Fibroblast of skin of scalp (primary cell): ENCODE measurements at places on chromosomes 6 and 20.

GRCh38 chr6:47079638-47080037 lies 37.5 kb upstream of the ADGRF1 start:
- DNase-seq = no peak

GRCh38 chr6:44012078-44012493 lies 115.2 kb downstream of the MRPL14 start:
- DNase-seq = peak; percentile 100

DNA sequence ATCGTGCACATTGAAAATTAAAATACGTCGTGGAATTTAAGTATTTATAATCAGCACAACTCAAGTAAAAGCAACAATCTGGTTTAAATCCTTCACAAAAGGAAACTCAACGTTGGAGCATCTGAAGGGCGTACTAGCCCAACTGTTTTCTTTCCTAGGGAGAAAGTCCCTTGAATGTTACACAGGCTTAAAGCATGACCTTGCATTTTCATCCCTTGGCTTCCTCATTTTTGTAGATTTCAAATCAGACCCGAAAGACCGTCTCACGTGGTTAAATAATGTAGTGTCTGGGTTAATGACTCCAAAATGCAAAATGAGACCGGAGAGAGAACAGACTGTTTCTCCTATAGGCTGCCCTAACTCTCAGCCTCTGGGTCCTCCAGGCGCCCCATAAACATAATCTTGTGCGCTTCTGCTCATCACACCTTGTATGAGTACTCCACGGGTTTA lies 249.2 kb upstream of the RREB1 start:
- no peak for DNase-seq

GRCh38 chr6:65199121-65199520 lies 507.9 kb downstream of the EYS start:
- DNase-seq = no peak

- no peak for DNase-seq
Observed at GRCh38 chr6:85552652-85553051, 41.0 kb downstream of the SNX14 start.

GRCh38 chr6:155795173-155795796 lies 339.6 kb upstream of the NOX3 start:
- DNase-seq = no peak

GRCh38 chr6:31139599-31139998 lies 733 bp upstream of the PSORS1C2 start:
- peak; percentile 93 for DNase-seq

DNA sequence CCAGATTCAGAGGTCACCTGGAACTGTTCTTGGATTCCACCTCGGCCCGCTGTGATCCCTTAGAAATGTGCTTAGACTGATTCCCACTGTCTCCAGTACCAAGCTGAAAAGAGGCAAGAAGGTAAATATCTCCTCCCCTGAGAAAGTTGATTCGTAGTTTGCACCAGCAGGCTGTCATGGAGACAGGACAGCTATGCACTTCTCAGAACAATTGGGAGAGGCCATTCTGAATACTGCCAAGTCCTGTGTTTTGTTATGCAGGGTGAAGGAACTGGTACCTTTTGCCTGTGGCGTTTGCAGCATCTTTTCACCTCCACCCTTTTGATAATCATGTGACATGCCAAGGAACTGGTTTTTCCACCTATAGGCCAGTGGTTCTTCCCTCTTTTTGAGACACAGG lies 58.2 kb upstream of the RNGTT start:
- no peak for DNase-seq
